Activated CD8-positive, alpha-beta memory T cell treated with anti-CD3 and anti-CD28 coated beads, Interleukin-2, amount 50 U/mL, for 4 hours (primary cell): ENCODE measurements at places on chromosomes 6 and 20.

DNA sequence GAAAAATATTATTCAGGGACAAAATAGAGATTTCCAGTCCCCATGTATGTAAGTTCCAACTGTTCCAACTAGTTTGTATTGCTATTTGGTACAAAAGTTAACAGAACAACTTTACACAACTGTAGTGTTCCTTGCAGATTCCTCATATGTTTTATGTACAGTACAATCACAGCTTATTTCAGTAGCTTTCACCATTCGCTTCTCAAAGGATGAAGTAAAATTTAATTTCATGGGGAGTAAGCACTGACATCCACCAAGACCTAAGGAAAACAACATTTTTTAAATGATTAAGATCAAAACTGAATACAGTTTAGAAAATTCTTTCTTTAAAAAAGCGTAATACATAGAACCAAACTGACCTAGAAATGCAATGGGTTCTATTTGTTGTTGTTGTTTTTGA is 24.6 kb downstream of the ZNF217 start:
- no peak for DNase-seq

DNA sequence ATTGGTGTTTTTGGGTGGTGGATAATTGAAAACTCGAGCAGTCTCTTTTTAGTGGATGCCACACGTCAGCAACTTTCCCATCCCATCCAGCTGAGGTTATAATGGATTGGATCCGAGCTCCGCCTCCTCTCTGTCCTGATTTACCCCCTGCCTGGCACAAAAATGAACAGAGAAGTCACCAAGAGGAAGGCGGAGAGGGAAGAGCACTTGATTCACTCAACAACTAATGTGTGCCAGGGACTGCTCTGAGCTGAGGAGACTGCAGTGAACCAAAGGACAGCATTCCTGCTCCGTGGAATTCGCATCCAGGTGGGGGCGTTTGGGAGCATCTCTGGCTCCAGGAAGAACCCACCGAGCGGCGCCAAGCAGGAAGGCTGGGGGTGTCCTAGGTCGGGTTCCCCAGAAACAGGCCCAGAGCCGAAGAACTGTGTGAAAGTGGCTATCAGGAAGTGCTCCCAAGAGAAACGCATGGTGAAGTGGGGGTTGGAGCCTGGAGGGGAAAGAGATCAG is 95.8 kb upstream of the NAA20 start:
- no peak for DNase-seq

DNA sequence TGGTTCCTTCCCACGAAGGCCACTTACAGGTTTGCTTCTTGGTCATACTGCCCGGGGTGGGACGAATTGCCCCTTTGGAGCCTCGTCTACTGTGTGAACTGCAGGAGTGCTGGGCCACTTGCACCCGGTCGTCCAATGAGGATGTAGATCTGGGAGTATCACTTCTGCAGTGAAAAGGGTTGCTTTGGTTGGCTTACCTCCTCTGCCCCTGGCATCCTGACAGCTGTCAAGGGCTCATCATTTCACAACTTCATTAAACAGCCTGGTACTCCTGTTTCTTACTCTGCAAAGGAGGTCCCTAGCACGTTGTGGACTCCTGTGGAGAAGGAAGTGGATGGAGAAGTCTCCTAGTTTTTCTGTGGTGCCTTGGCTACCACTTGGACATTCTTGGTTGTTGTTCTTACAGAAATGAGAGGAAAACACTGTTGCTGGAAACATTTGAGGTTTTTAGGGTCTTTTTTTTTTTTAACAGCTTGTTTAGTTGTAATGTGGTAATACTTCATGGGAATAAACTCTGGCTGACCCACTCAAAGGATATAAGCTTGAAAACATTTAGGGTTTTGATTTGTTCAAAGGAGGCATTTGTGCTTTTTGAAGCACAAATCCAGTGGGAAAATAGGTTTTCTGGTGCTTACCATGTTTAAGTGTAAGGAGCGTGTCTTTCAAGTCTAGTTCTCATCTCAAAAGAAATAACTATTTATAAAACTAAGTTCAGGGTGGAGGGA is 60.7 kb downstream of the AKAP12 start:
- no peak for DNase-seq

DNA sequence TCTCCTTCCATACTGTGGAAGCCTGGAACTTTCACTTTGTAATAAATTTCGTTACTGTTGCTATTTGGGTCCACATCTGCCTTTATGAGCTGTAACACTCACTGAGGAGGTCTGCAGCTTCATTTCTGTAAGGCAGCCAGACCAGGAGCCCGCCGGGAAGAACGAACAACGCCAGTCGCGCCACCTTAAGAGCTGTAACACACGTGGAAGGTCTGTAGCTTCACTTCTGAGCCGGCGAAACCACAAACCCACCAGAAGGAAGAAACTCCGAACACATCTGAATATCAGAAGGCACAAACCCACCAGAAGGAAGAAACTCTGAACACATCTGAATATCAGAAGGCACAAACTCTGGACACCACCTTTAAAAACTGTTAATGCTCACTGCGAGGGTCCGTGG is 589.9 kb upstream of the SLC35B3 start:
- no peak for DNase-seq

- DNase-seq, result no peak
These were observed 40.9 kb downstream of the SUMO4 start for GRCh38 chr6:149440735-149441671.
